CD8-positive, alpha-beta memory T cell (primary cell): ENCODE measurements at places on chromosomes 2 and 18. TPM values are rescaled to one million over a fixed set of nuclear protein-coding genes. Genes with fewer than 3 reads are reported as not detected.

DNA sequence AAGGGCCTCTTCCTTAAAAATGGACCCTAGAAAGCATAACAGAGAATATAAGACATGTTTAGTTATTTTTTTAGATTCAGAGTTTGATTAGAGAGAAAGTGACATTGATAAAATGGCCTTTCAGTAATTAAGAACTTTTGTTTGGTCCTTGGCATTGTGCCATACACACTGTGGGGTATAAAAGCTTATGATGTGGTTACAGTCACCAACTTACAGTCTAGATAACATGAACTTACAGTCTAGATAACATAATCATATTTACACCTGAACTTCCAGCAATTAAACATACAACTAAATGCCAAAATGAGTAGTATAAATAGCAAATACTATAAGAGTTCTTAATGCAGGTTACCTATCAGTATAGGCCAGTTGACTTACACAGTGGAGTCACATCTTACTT, 25.6 kb upstream of the EFEMP1 start:
- no peaks in the 10 kb centered on the region for H3K4me1 ChIP-seq
- no peak overlapping the region for H3K27ac ChIP-seq
- H3K27me3 ChIP-seq: no peaks in the 10 kb centered on the region
- no peaks in the 10 kb centered on the region for H3K36me3 ChIP-seq
- H3K4me3 ChIP-seq: no peak overlapping the region
- no peak for DNase-seq

GRCh38 chr2:144421606-144422510, 98.1 kb downstream of the ZEB2 start:
- DNase-seq: no peak
- H3K36me3 ChIP-seq: no peaks in the 10 kb centered on the region
- H3K4me3 ChIP-seq: no peak overlapping the region
- no peak overlapping the region for H3K27ac ChIP-seq
- no peaks in the 10 kb centered on the region for H3K4me1 ChIP-seq

DNA sequence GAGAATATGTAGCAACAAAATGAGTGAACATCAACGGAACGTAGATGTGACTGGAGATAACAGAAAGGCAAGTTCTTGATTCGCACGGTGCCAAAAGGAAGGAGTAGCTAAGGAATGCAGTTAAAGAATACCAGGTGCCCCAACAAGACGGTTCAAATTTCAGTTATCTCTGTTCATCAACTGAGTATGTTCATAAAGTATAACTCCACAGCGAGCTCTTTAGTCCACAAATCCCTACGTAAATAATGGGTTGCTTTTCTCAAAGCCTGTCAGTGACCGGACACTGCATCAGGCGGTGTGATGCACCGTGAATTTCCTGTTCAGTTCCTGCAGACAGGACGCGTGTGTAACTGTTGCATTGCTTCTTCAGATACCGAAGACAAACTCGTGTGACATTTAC, 91.8 kb downstream of the NOL10 start:
- no peaks in the 10 kb centered on the region for H3K4me1 ChIP-seq
- H3K27me3 ChIP-seq: no peaks in the 10 kb centered on the region
- H3K27ac ChIP-seq: no peak overlapping the region
- no peak for DNase-seq
- H3K36me3 ChIP-seq: peaks cover 6% of the 10 kb centered on the region

DNA sequence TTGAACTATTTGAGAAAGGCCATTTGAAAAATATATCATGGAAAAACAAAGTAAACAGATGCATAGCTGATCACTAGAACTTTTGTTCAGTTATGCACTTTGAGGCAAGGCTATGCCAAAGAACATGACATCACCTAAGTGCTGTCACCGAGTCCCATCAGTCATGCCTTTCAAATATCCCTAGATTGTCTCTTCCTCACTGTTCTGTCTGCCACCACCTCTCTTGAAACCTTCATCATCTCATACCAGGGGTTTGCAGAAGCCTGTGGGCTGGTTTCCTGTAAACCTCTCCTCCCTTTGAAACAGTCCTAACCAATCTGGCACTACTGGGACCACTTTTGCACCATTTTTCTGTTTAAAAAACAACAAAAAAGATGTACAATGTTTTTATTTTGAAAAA, 12.3 kb upstream of the RAPH1 start:
- no peak overlapping the region for H3K4me3 ChIP-seq
- no peaks in the 10 kb centered on the region for H3K27me3 ChIP-seq
- no peaks in the 10 kb centered on the region for H3K36me3 ChIP-seq
- no peaks in the 10 kb centered on the region for H3K4me1 ChIP-seq

- no peaks in the 10 kb centered on the region for H3K4me1 ChIP-seq
- H3K27ac ChIP-seq: no peak overlapping the region
- H3K4me3 ChIP-seq: no peak overlapping the region
- no peaks in the 10 kb centered on the region for H3K36me3 ChIP-seq
Measured at GRCh38 chr2:182504903-182505302, 78.1 kb upstream of the PDE1A start.

DNA sequence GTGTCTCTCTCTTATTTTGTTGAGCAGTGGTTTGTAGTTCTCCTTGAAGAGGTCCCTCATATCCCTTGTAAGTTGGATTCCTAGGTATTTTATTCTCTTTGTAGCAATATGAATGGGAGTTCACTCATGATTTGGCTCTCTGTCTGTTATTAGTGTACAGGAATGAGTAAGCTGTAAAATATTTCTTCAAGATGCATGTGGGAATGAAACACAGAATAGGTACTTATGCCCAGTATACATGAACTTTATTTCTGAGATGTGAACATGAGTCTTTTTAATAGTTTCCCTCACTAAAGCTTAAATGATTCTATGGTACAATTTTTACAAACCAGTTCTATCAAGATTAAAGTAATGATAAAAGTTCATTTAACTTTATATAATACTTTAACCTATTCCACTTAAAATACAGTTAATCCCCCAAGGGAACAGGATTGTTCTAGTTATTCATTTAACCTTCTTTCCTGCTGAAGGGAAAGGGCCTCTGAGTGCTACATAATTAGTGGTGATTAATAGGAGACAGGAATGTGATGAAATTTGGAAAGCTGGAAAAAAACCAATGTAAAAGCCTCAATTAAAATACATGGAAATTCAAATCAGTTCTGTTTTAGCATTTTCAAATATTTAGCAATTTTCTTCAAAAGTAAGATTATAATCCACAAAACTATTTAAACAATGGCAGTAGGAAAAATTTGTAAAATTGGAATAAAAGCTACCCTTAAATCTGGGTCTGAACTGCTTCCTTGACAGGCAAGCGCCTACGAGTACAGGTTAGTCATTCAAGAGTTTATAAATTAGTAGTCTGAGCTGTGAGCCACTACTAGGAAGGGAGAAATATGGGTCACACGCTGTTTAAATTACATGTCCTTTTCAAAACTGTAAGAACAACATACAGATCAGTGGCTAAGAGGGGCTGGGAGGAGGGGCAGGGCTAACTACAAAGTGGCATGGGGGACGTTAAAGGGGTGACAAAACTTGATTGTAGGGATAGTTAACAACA, 28.9 kb downstream of the SPIRE1 start:
- no peaks in the 10 kb centered on the region for H3K36me3 ChIP-seq
- no peak overlapping the region for H3K4me3 ChIP-seq

GRCh38 chr2:54310961-54311360, 54.9 kb upstream of the TSPYL6 start:
- no peaks in the 10 kb centered on the region for H3K4me1 ChIP-seq
- no peaks in the 10 kb centered on the region for H3K36me3 ChIP-seq
- H3K4me3 ChIP-seq: no peak overlapping the region
- no peak for DNase-seq

DNA sequence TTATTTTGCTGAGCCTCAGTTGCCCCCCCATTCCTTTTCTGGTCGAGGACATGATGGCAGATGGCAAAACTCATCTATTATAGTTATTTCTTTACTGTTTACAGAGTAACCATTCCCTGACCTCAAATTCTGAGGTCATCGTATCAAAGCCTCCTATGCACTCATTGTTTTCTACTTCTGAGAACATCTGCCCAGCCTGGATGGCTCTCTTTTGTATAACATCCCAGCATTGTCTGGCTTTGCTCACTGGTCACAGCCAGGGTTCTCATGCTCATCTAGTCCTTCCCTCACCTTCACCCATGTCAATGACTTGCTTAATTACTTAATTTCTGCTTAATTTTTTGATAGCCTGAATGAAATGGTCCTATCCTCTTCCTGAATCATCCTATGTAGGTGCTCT, 472.1 kb downstream of the PARD3B start:
- H3K4me1 ChIP-seq: no peaks in the 10 kb centered on the region
- DNase-seq: no peak
- no peak overlapping the region for H3K27ac ChIP-seq
- H3K4me3 ChIP-seq: no peak overlapping the region

- H3K4me1 ChIP-seq: no peaks in the 10 kb centered on the region
- no peaks in the 10 kb centered on the region for H3K36me3 ChIP-seq
- no peak overlapping the region for H3K4me3 ChIP-seq
- no peak for DNase-seq
Measured at GRCh38 chr2:47079515-47080412, 75.3 kb downstream of the STPG4 start.

DNA sequence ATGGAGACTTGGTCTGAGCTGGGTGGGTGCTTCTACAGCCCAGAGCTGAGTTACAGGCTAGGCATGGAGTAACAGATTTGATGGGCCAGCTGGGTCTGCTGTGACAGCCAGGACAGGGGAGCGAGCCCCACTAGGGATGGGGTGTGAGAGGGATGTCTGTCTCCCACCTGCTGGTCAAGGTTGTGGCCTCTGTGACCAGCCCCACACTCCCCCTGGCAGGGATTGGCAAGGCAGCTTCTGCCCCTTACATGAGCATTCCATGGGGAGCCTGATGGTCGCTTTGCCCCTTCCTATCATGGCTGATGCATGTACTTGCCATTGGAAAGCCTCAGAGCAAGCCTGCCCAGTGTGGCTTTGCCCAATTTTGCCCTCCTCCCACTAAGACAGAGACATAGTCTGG, 162.0 kb upstream of the FIGN start:
- H3K27ac ChIP-seq: no peak overlapping the region
- H3K4me1 ChIP-seq: no peaks in the 10 kb centered on the region
- H3K36me3 ChIP-seq: no peaks in the 10 kb centered on the region
- no peaks in the 10 kb centered on the region for H3K27me3 ChIP-seq
- DNase-seq: no peak

GRCh38 chr2:11907190-11907589, 160.8 kb downstream of the LPIN1 start:
- no peaks in the 10 kb centered on the region for H3K36me3 ChIP-seq
- H3K4me1 ChIP-seq: no peaks in the 10 kb centered on the region
- H3K4me3 ChIP-seq: no peak overlapping the region
- H3K27ac ChIP-seq: no peak overlapping the region

DNA sequence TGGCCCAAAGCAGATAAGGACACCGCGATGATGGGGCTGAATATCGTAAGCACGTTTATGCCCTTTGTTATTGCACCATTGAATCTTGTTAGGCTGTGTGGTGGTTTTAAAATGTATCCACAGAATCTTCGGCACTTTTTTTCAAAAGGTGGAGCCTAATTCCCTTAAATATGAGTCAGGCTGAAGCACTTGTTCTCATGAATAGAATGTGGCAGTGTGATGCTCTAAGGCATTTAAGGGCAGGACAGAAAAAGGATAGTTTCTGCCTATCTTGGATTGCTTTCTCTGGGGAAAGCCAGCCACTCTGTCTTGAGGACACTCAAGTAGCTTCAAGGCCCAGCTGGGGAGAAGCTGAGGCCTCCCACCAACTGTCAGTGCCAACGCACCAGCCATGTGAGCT, 39.6 kb downstream of the ABCA12 start:
- no peaks in the 10 kb centered on the region for H3K36me3 ChIP-seq
- H3K27me3 ChIP-seq: no peaks in the 10 kb centered on the region
- no peak overlapping the region for H3K4me3 ChIP-seq
- no peaks in the 10 kb centered on the region for H3K4me1 ChIP-seq

GRCh38 chr2:27370816-27371620, 602 bp downstream of the SNX17 start:
- peaks cover 35% of the 10 kb centered on the region for H3K4me1 ChIP-seq
- H3K4me3 ChIP-seq: peak overlapping the region; percentile 92
- no peaks in the 10 kb centered on the region for H3K27me3 ChIP-seq
- DNase-seq: peak; percentile 61

- H3K27me3 ChIP-seq: no peaks in the 10 kb centered on the region
- no peak overlapping the region for H3K27ac ChIP-seq
- no peak for DNase-seq
- no peaks in the 10 kb centered on the region for H3K36me3 ChIP-seq
Measured at GRCh38 chr2:222208010-222208690, 90.6 kb downstream of the PAX3 start.

DNA sequence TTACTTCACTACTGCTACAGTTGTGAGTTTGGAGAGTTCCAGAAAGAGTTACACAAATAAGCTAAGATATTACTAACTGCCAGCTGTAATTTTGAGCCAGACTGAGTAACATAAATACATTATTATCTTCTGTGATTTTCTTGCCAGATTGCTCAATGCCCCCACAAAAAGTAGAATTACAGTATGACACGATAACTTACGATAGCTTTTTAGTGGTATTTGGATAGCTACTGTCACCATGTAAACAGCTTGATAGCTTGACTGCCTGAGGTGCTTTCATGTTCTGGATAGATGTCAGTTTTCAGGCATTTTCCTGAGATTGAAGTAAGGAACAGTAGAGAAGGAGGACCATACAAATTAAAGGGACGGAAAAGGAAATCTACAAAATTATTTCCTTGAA, 533.3 kb downstream of the SOCS6 start:
- no peaks in the 10 kb centered on the region for H3K4me1 ChIP-seq
- no peak overlapping the region for H3K27ac ChIP-seq
- no peak overlapping the region for H3K4me3 ChIP-seq
- DNase-seq: no peak
- no peaks in the 10 kb centered on the region for H3K36me3 ChIP-seq
- no peaks in the 10 kb centered on the region for H3K27me3 ChIP-seq

DNA sequence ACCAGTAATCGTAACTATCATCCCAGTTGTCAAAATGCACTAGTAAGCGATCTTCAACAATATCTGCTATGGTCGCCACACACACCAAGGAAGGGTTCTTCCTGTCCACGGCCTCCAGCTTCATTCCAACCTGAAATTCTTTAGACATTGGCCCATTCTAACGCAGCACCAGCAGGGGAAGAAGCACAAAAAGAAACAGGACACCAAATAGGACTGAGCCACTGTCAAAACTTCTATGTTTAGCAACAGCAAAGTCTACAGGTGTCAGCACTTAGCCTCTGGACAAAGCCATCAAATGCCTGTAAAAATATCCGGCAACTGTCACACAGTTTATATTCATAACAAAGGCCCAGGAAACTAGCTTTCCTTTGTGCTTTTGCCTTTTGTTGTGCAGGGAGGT, 175.0 kb downstream of the L3MBTL4 start:
- no peaks in the 10 kb centered on the region for H3K4me1 ChIP-seq
- H3K27me3 ChIP-seq: no peaks in the 10 kb centered on the region
- DNase-seq: no peak
- no peak overlapping the region for H3K4me3 ChIP-seq
- no peaks in the 10 kb centered on the region for H3K36me3 ChIP-seq
- no peak overlapping the region for H3K27ac ChIP-seq

Gene RFX8
- not detected for total RNA-seq

Gene GCG
- total RNA-seq: not detected

Gene RAPH1
- 2.8 TPM for total RNA-seq

Gene LMAN1
- 96.5 TPM for total RNA-seq

Gene C2orf78
- not detected for total RNA-seq

Gene LHCGR
- total RNA-seq: not detected
